ENCODE measurements at places on chromosomes 7 and 10.

GRCh38 chr7:128734890-128735289 is 4.3 kb upstream of the CALU start:
- no peak for DNase-seq

GRCh38 chr7:36015733-36016132 is 137.3 kb upstream of the EEPD1 start:
- no peak for DNase-seq

- DNase-seq, result no peak
Measured at GRCh38 chr10:8640301-8640700, 585.8 kb downstream of the GATA3 start.

- no peak for DNase-seq
Measured at GRCh38 chr10:24396396-24396795, 187.5 kb downstream of the KIAA1217 start.

- no peak for DNase-seq
Measured at GRCh38 chr10:43825421-43825820, 176.7 kb upstream of the ZNF32 start.

DNA sequence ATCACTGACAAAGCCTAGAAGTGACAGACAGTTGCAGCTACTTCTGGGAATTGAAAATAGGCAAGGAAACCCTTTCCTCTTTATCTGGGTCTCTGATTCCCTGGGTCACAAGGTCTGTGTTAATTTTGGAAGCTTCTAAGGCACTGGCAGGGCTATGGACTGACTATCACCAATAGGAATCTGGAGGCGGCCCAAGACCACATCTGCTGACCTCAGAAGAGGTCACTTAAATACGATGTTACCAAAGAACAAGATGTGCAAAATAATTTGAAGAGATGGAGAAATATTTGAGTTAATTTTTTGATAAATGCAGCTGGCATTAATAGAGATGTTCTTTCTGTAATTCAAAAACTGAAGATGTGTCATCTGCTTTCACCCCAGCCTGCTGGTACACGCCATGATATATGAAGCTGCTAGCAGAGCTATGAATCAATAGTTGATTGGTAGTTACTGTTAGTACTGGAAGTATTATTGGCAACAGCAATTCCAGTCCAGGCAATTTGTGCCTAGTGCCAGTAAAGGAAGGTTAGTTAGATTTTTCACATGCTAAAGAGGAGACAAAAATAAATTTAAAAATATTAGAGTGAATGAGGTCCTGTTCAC is 5.5 kb upstream of the STEAP4 start:
- no peak for DNase-seq

DNA sequence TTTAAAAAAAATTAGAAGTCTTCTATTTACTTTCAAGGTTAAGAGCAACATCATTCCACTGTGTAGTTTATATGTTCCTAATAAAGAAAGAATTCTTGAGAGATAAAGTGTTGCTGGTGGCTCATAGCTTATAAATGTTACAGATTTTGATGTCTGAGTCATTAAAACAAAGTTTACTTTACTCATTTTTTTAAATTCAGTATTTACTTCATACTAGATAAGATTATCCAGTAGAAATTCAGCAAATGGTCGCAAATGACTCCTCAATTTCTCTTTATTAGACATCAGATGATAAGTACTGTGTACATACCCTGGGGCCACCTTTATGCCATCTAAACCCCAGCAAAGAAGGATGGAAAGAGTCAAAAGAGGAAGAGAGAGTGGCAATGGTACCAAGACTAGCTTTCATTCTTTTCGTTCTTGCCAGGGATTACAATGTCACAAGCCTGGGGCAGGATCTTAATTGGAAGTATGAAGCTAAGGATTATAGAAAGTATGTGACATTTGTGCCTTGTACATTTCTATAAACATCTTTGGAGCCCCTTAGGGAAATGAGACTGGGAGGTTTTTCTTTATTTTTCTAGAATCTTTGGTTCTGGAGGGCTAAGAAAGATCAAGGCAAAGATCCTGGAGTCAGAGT is 206.1 kb downstream of the CHRM2 start:
- DNase-seq, result no peak

GRCh38 chr10:79339266-79339665 is 8.0 kb upstream of the PPIF start:
- no peak for DNase-seq

DNA sequence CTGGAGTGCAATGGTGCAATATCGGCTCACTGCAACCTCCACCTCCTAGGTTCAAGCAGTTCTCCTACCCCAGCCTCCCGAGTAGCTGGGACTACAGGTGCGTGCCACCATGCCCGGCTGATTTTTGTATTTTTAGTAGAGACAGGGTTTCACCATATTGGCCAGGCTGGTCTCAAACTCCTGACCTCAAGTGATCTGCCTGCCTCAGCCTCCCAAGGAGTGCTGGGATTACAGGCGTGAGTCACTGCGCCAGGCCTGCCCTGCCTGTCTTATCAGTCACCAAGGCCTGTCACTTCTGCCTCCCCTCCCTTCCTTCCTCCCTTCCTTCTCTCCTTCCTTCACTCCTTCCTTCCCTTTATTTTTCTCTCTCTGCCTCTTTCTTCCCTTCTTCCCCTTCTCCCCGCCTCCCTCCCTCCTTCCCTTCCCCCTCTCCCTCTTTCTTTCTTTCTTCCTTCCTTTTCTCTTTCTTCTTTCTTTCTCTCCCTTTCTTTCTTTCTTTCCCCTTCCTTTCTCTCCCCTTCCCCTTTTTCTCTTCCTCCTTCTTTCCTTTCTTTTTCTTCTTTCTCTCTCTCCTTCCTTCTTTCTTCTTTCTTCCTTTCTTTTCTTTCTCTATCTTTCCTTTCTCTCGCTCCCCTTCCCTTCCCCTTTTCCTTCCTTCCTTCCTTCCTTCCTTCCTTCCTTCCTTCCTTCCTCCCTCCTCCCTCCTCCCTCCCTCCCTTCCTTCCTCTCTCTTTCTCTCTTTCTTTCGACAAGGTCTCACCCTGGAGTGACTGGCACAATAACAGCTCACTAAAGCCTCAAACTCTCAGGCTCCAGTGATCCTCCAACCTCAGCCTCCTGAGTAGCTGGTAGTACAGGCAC is 3.1 kb upstream of the ST7 start:
- no peak for DNase-seq

- DNase-seq, result peak; percentile 67
Measured at GRCh38 chr10:73159038-73159648, 8.7 kb downstream of the ECD start.

DNA sequence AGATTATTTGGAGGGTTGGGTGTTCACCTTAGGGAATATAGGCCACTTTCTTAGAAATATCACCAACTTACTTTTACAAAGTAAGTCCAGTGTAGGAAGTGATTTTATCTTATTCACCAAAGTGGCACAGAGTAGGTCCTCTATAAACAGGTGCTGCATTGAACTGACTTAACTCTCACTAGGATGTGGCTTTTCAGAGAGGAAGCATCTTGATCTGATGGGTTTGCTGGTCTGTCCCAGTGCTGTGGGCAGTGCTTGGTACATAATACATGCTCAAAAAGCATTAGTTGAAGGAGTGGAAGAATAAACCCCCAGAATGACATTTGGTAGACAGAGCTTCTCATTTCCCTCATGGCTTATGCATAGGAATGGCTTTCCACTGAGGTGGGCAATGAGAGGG is 334.7 kb downstream of the LRMDA start:
- DNase-seq, result no peak

- DNase-seq, result no peak
Measured at GRCh38 chr7:32670110-32671025, 175.1 kb downstream of the AVL9 start.

- no peak for DNase-seq
Measured at GRCh38 chr10:28906011-28906411, 228.7 kb downstream of the BAMBI start.

- no peak for DNase-seq
Measured at GRCh38 chr7:149440222-149440621, 20.6 kb downstream of the ZNF777 start.

GRCh38 chr7:28865601-28866144 is 92.5 kb downstream of the TRIL start:
- peak; percentile 49 for DNase-seq

DNA sequence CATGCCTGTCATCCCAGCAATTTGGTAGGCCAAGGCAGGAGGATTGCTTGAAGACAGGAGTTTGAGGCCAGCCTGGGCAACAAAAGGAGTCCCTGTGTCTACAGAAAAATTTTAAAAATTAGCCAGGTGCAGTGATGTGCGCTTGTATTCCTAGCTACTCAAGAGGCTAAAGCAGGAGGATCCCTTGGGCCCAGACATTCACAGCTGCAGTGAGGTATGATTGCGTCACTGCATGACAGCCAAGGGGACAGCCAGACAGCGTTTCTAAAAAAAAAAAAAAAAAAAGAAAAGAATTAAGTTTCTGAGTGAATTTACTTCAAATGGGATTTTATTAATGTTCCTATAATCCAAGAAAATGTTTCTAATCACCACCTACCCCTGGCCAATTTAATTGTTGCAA is 87.4 kb upstream of the RNF148 start:
- DNase-seq, result no peak

GRCh38 chr7:112708236-112708635 is 82.0 kb downstream of the TMEM168 start:
- DNase-seq, result no peak

- DNase-seq, result no peak
Measured at GRCh38 chr7:120720317-120720716, 137.6 kb downstream of the TSPAN12 start.

DNA sequence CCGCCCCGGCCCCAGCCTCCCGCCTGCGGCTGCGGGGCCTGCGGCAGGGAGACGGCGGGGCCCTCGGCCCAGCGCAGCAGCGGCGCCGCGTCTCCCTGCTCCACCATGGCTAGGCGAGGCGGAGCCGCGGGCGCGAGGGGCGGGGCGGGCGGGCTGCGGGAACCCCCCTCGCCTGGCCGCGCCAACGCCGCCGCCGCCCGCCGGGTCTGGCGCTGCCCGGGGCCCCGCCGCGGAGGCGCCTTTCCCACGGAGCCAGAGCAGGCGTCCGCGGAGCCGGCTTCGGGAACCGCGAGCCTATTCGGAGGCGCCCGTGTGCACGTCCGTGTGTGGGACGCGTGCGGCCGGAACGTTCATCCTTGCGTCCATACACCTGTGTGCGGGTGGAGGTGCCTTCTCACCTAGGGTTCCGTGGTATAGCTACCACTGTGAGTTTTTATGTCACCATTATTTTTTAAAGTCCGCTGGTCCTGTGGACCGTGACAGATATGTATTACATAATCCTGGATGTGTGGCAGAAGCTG is at the start of gene DENND11:
TSS of gene DENND11 (minus strand) at position 120 of the 521 bp plus-strand sequence. CDS start at position 107, 13 bp downstream.
- DNase-seq, result peak; percentile 81

- DNase-seq, result no peak
Measured at GRCh38 chr7:126535176-126535575, 717.6 kb downstream of the GRM8 start.

- no peak for DNase-seq
Measured at GRCh38 chr7:104955276-104955675, 58.7 kb upstream of the KMT2E start.

GRCh38 chr10:10038348-10038747 is 979.3 kb upstream of the CELF2 start:
- DNase-seq, result no peak

DNA sequence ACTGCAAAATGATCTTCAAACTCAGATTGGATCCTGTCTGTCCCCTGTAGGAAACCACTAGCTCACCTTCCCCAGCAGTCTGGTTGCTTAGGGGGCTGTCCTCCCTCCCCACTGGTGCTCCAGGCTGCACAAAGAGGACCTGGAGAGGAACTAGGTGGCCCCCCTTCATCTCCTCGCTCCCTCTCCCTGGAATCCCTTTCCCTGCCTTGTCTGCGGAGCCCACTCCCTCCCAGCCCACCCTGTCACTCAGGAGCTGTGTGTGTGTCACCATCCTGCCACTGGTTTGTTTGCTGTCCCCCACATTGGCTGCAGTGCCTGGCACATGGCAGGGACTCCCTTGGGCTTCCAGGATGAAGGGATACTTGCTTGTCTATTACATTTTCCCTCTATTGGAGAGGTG is 35.5 kb upstream of the ZMIZ2 start:
- no peak for DNase-seq

- peak; percentile 71 for DNase-seq
Measured at GRCh38 chr7:101664436-101664835, 35.3 kb upstream of the MYL10 start.

DNA sequence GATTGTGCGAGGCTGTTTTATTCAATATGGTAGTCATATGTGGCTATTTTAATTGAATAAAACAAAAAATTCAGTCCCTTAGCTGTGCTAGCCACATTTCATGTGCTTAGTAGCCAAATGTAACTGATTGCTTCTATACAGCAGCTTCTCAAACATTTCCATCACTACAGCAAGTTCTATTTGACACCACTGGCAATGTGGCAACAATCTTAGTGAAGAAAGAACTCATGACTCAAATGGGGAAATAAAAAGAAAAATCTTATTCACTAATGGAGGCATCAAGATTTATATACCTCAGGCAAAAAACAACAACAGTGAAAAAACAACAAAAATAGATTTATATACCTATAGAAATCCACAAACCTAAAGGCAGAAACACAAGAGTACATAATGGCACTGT is 17.9 kb downstream of the SEM1 start:
- DNase-seq, result no peak

DNA sequence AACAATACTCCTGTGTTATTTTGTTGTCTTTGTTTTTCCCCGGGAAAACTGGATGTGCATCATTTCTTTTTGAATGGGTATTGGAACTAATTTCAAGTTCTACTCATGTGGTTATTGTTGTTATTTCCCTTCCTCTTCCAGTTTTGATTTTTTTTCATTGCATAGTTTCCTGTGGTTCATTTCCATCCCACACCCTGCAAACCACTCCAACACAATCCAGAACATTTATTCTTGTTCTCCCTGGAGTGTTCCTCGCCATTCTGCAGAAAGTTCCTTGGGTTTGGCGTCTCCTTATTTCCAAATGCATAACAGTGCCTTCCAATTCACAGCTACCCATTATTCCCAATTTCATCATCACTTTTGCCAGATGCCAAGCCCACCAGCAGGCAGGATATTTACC is 775.1 kb downstream of the TNS3 start:
- DNase-seq, result no peak

GRCh38 chr10:482051-482501 is 207.4 kb downstream of the DIP2C start:
- peak; percentile 41 for DNase-seq

DNA sequence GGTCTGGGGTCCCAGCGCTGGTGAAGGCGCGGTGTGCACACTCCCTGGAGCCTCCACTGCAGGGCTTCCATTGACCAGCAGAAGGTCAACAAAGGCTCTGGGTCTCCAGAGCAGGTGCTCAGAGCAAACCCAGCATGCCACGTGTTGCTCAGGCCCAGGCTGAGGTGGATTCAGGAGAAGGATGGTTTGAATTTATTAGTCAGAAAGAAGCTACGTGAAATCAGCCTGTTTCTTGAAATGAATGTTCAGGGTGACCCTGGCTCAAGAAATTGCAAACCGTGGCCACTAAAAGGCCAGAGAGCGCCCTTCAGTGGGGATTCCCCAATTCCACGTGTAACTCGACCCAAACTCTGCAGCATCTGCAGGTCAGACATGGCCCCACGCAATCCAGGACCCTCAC is 82.7 kb upstream of the PFKP start:
- no peak for DNase-seq

All from kidney (tissue), 22 donors.